ENCODE measurements at places on chromosomes 4 and X.

- no peak for DNase-seq
These were observed 32.3 kb downstream of the STPG2 start for GRCh38 chr4:98110929-98111328.

GRCh38 chr4:26048378-26048882, 134.4 kb downstream of the SMIM20 start:
- no peak for DNase-seq

GRCh38 chr4:88963817-88964216, 93.2 kb downstream of the FAM13A start:
- DNase-seq, result no peak

- DNase-seq, result no peak
These were observed 112.5 kb downstream of the PDLIM5 start for GRCh38 chr4:94564252-94564651.

DNA sequence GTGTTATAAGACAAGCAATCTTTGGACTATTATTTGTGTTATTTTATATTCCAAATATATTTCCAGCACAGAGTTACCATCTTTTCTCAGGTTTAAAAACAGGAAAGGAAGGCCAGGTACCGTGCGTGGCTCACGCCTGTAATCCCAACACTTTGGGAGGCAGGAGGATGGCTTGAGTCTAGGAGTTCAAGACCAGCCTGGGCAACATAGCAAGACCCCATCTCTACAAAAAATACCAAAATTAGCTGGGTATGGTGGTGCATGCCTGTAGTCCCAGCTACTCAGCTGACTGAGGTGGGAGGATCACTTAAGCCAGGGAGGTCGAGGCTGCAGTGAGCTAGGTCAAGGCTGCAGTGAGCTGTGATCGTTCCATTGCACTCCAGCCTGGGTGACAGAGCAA, 140.0 kb downstream of the POLA1 start:
- no peak for DNase-seq

GRCh38 chr4:75714011-75714410, 10.4 kb upstream of the USO1 start:
- DNase-seq, result no peak

DNA sequence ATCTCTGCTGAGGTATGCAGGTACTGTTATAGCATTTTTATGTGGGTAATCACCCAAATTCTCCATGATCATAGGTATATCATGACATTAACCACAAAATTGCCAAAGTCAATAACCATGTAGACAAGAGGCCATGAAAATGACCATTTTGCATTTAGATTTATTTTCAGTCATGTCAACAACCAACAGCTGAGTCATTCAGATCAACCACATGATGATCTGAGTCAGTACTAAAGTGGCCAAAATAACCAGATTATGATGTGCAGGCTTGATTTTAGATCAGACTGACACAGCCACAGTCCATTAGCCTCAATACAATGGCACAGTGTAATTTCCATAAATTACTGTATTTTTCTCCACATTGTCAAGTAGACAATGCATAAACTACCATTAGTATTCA, 240.5 kb downstream of the GRIA3 start:
- no peak for DNase-seq

DNA sequence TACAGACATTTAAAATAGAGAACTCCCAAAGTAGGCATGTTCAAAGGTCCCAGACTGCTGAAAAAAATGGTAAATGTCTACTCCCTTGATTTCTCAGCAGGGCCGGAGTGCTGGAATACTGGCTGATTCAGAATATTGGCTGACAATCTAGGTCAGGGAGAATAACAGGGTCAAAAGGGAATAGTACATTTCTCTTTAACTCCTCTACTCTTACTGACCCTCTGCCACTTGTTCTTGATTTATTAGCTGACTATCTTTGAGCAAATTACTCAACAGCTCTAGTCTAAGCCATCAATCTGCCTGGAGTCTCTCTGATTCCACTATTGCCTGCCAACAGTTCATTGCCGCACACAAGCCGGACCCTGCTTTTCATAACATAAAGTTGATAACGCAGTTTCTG, 19.7 kb upstream of the NWD2 start:
- no peak for DNase-seq

- no peak for DNase-seq
These were observed 64.6 kb upstream of the TAPT1 start for GRCh38 chr4:16290681-16291420.

DNA sequence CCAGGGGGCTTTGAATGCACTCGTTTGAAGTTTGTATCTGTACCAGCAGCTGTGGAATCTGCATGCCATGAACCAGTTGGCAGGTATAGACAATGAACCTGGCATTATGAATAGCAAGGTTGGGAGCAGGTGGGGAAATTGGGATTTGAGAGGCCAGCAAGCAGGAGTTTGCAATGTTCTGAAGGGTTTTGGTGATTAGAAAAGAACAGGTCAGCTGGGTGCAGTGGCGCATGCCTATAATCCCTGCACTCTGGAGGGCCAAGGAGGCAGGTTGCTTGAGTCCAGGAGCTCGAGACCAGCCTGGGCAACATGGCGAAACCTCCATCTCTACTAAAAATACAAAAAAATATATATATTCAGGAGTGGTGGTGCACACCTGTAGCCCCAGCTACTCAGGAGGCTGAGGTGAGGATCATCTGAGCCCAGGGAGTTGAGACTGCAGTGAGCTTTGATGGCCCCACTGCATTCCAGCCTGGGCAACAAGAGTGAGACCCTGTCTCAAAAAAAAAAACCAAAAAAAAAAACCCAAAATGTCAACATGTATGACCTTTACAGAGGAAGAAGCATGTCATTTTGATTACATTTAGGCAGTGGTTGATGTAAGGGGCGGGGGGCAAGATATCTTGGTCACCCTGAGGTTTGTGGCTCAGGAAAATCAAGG, 63.9 kb downstream of the TSC22D3 start:
- no peak for DNase-seq

DNA sequence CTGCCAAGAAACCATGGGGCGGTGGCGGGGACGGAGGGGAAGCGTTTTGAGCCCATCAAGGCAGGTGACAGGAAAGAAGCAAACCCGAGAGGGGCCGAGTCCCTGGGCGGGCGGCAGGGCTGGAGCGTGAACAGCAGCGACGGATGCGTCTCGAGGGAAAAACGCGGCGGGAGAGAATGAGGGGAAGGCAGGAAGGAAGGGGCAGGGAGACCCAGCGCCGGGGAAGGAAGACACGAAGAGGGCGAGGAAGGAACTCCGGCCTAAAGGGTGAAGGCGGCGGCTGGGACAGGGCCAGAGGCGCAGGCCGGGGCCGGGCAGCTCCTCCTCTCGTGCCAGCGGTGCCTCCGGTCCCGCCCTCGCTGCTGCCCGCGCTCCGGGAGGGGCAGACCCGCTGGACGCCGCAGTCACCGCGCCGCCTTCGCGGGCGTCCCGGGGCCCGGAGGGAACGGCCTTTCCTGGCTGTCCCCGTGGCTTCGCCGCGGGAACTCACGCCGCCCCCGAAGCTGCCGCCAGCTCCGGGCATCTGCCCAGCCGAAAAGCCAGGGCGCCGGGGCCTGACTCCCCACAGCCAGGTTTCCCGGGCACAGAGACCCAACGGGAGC, 751 bp upstream of the RGS12 start:
- peak; percentile 50 for DNase-seq

- DNase-seq, result no peak
These were observed 552 bp upstream of the NAA10 start for GRCh38 chrX:153935326-153935851.

DNA sequence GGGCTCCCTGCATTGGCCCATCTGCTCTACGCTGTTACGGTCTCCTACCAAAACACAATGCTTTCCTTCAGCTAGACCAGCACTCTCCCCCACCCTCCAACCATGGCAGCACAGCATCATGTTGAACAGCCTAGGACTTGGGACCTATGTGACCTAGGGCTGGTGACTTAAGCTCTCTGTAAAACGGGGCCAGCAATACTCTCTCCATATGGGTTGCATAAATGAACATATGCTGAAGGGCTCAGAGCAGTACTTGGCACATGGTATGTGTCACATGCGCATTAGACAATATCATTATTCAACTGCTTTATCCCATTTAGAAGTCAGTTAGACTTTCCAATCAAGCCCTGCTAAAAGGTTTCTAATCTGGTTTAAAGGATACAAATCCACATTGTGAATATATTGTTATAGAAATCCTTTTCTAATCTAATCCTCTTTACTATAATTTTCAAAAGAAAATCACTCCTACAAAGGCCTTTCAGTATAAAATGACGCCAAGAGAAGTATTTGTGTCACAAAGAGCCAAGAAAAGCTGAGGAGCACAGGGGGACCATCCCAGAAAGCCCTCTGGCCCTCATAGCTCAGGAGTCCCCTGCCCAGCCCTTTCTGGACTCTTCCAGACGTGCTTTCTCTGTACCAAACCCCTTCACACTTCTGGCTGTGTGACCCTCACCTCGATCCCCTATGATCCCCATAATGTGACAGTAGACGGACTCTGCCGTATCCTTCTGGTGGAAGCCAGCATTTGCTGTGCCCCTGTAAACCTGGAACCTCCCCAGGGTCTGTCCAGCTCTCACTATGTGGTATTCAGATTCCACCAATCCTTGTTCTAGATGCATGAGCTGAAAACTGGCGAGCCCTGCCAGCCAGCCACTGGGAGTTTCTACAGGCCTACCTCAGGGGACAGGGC, 42.3 kb downstream of the NSG1 start:
- DNase-seq, result no peak

- DNase-seq, result no peak
These were observed 16.7 kb downstream of the BLOC1S4 start for GRCh38 chr4:6732441-6733357.

GRCh38 chr4:7763788-7764187, 175.9 kb downstream of the AFAP1 start:
- DNase-seq, result no peak

DNA sequence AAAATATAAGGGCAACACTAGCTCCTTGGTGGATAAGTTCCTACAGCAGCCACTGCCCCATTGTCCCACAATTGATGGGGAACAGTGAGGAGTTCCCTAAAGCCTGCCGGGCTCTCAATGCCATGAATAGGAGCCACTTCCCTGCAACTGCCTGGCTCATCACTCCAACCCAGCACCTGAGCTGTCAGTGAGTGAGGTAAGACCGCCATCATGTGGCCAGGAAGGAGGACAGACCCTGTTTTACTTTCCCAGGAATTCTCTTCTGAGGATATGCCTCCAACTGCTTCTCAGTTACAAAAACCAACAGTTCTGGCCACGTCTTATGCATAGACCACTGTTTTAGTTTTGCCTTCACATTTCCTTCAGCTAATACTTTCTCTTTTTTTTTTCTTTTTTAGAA, 45.5 kb downstream of the SRPX start:
- DNase-seq, result no peak

DNA sequence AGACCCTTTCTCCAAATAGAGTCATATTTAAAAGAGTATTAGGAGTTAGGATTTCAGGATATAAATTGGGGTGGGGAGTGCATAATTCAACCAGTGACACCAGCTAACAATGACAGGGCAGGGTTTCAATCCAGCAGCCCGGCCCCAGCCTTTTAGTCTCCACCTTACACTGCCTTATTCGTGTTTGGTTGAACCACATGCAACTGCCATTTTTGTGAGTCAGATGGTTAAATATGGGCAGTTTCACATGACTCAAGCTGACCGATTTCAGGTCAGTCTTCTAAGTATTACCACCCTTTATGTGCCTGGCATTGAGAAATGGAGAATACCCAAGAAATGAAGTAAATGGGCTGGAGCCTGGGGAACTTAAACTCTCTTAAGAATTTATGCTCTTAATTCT, 102.8 kb downstream of the STOX2 start:
- no peak for DNase-seq

GRCh38 chr4:89410687-89411086, 103.1 kb upstream of the GPRIN3 start:
- DNase-seq, result no peak

GRCh38 chr4:3834186-3834662, 68.0 kb downstream of the ADRA2C start:
- DNase-seq, result no peak

DNA sequence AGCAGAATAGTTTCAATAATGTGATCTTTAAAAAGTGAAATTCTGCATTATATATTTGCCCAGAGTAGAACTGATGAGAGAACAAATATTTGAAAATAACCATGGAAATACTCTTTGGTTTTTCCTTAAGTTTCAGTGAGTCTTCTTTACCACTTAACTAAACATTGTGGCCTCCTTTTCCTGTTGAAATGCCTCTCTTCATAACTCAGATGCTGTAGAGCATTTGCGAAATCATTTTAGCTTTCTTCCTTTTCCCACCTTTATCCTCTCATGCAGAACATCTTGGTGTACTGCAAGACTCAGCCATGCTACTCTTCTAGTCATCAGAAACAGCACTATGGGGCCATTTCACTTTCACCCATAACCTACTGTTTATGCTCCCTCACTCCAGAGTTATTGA, 48.2 kb downstream of the CASK start:
- DNase-seq, result no peak

- no peak for DNase-seq
These were observed 50.0 kb downstream of the COX18 start for GRCh38 chr4:73019462-73020047.

GRCh38 chrX:11881485-11882170, 123.6 kb downstream of the MSL3 start:
- DNase-seq, result no peak

- DNase-seq, result no peak
These were observed 42.0 kb downstream of the NPFFR2 start for GRCh38 chr4:72073816-72074215.

- DNase-seq, result no peak
These were observed 8.0 kb downstream of the RADX start for GRCh38 chrX:106619797-106620196.

DNA sequence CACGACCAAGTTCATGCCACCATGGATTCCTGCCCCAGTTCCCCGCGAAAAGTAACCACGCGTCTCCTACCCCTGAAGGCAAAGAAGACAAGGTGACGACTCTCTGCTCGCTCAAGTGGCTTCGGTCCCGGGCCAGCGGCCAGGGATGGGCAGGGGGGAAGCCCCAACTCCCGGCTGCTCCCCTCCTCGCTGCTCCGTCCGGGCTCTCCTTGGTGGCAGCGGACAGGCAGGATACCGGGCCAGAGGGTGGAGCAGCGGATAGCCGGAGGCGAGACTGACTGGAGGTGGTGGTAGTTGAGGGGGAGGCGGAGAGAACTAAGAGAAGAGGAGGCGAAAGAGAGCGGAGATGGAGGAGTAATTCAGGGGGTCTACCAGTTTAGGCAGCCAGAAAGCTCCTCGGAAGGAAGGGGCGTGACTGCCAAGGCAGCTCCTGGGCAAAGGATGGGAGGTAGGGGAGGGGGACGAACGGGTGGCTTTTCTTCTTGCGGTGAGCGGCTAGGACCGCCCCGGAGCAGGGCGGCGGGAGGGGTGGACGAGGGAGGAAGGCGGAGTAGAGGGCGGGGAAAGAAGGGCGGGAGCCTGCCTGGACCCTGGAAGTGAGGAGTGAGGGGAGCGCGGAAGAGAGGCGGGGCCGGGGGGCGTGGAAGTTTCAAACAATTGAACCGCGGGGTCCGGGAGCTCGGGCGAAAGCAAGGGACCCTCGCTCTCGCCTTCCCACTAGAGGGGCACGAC, at the start of gene AMOT:
Gene AMOT (minus strand): TSS at position 450 of the 732 bp plus-strand sequence. CDS start 17,705 bp downstream, outside the sequence.
- peak; percentile 74 for DNase-seq

GRCh38 chrX:56382278-56382677, 150.1 kb downstream of the KLF8 start:
- no peak for DNase-seq

- DNase-seq, result peak; percentile 74
These were observed 27.0 kb downstream of the EIF2S3 start for GRCh38 chrX:24081661-24082154.
